Omental fat pad (tissue), 4 donors: ENCODE measurements at places on chromosomes 5 and 9.

DNA sequence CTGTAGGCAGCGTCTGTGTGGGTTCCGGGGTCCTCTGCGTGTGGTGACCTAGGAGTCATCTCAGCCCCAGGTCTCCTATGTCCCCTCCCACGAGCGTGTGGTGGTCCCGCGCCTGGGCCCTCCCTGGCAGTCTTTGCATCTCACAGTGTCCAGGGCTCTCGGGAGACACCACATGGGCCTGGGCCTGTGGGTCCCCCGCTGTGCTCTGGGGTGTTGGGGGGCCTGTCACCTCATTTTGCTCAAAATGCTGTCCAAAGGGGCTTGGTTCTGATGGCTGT, 27.1 kb downstream of the CEP72 start:
- DNase-seq: no peak

DNA sequence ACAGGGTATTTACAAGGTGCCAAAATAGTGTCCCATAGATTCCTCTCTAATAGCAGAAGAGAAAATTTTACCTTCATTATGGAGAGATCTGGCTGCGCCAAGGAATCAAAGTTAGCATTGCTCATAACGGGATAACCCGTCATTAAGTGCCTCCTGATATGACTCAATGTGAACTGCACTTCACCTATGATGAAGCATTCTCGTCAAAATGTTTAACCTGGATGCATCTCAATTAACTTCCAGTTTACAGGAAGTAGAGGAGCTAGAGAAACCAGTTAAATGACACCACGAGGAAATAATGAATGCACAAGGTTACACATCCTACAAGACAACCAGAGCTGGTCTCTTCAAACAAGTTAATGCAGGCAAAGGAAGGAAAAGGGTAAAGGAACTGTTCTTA, 17.2 kb downstream of the FBXW11 start:
- no peak for DNase-seq

DNA sequence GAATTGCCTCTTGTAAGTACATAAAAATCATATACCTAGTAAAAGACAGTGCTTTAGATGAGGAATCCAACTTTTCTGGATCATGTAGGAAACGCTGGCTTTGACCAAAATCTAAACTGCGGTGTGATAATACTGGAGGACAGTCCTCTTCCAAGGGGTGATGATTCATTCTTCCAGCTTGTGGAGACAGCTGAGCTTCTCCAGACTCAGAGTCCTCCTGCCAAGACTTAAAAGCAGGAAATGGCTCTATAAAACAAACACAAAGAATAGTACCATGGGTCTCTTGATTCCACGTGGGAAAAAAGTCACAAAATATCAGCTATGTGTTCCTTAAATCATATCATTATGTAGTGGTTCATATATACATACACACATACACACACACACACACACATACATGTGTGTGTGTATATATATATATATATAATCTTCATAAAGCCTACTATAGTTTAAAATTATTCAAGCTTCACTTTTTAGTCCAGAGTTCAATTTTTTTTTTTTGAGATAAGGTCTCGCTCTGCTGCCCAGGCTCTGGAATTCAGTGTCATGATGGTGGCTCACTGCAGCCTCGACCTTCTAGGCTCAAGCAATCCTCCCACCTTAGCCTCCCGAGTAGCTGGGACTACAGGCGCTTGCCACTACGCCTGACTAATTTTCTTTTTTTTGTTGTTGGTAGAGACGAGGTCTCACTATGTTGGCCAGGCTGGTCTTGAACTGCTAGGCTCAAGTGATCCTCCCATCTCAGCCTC, 65.0 kb downstream of the PKD2L2 start:
- DNase-seq: no peak

DNA sequence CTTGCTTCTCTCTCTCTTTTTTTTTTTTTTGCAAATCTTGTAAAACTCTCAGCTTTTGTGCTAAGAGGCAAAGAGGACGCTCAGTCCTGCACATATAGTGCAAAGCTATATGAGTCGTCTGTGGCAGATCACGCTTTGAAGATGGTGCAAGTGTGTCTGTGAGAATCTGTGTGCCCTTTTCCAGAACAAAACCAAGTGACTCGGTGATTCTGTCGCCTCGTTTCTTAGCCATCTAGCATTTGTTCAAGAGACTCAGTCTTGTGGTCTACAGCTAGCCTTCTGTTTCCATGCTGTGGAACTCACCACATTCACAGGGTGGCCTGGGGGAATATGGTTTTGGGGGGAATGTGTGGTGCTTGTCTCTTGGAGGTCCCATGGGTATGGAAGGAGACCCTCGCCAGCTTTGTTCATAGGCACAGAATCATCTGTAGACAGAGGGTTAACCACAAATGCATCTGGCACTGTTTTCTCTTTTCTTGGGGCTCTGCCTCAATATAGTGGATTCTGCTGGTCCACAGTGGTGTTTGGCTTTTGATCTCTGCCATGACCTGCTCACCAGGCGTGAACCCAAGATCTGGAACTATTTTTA, 82.1 kb downstream of the C9orf152 start:
- DNase-seq: no peak

DNA sequence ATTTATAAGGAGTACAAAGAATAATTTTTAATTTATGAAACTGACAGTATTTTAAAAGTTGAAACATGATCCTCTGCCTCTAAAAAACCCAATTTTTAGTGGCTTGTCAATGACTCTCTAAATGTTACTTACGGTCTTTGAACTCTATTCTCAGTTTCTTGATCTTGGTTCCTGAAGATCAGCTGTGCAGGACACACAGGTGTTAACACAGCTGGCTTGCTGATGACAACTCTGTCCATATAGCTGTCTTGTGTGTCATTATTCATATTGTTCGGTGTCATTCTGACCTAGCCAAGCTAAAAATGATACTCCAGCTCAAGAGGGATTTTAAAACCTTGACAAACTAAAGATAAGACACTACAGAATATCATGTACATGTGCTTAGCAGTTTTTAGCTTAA, 314.5 kb downstream of the CCDC171 start:
- DNase-seq: no peak

- DNase-seq: no peak
Measured at GRCh38 chr9:131926360-131926922, 153.2 kb downstream of the MED27 start.
